ENCODE measurements at places on chromosomes 5 and 9.

GRCh38 chr5:21802869-21803490 is 1050.2 kb downstream of the CDH12 start:
- peak; percentile 41 for DNase-seq

DNA sequence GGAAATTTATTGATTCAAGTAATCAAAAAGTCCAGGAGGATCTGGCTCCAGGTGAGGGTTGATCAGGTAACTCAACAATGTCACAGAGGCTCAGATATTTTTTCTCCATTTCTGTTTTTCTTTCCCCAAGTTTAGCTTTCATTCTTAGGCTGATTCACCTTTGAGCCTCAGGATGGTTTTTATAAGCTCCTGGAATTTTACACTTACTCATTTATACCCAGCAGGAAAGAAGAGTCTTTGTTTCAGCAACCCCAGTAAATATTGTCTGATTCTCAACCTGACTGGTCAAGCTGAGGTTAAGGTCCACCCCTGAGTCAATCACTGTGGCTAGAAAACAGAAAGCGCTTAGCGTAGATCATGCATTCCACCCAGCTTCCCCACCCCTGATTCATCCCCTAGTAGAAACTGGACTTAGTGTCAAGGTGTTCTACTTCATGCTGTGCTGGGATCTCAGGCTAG is 500.6 kb downstream of the KIF4B start:
- DNase-seq, result no peak

- no peak for DNase-seq
These were observed 125.8 kb downstream of the SCAMP1 start for GRCh38 chr5:78486218-78486617.

DNA sequence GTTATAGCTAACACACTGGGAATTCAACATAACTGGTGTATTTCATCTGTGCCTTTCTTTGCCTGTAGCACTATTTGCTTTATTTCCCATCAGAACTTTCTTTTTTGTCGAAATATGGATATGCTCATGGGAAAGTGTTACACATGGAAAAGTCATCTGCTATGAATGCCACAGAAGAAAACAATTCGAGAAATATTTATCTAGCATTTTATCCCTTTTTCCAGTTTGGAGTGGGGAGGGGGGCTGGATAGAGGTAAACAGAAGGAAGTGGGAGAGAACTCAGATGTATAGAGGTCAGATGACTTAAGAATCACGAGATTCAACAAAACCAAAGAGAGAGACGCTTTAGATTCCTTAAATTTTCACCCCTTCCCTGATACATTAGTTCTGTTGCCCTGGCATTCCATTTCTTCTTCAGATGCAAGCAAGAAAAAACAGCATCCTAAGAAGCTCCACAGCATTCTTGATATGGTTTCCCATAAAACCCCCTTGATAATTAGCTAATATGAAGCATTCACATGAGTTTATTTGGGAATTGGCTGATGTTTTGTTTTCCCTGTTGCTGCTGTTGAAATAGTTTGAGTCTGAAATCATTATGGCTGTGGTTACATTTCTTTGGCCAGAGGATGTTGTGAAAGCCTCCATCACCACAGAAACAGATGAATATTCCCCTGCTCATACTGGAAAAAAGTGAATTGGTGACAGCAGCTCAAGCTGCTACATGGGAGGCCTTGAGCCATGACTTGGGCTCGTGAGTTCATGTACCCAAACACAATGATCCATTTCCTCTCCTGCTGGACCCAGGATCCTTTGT is 335.8 kb upstream of the DAB2 start:
- DNase-seq, result no peak

GRCh38 chr5:1255081-1255561 is 29.9 kb downstream of the SLC6A18 start:
- DNase-seq, result no peak

DNA sequence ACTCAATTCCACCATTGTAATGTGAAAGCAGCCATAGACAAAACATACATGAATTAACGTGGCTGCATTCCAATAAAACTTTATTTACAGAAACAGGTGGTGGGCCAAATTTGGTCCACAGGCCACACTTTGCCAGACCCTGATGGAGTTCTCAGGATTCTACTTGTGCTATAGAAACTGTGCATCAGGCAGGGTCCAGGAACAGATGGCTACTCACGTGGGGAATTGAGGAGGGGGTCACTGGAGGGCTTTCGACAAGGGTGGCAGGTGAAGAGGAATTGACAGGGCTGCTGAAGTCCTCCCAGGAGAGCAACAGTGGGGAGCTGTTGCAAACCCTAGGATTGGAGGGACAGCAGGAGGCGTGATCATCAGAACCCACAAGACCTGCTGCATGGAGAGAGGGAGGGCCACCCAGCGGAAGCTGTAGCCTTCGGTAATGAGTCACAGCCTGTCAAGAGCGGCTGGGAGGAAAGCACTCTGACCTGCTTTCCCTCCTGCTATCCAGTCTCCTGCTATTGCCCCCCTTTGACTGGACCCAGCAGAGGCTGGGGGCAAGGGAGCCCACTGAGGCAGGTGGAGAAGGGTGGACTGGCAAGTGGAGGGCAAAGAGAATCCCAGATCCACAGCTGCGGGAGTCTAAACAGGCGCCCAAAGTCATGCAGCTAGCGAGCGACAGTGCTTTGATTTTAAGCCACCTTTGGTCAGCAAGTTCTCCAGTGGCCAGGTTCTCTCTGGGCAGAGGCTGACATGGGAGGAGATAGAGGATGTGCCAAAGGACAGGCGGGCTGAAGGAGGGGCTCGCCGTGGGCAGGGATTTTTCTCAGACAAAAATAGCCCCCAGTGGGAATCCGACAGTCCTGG is 138.3 kb upstream of the SMIM23 start:
- no peak for DNase-seq

DNA sequence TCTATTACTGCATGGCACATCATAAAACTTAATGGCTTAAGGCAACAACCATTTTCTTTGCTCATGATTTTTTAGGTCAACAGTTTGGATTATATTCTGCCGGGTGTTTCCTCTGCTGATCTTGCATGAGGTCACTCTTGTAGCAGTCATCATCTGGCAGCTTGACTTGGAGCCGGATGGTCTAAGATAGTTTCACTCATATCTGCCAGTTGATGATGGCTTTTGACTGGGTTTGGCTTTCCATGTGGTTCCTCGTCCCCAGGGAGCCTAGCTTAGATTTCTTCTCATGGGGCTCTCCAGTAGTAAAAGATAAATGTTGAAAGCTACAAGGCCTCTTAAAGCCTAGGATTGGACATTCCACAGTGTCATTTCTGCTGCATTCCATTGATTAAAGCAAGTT is 27.4 kb downstream of the LNPEP start:
- DNase-seq, result no peak

All from NCI-H2029 (cell line).